ENCODE measurements at places on chromosomes 5 and 9. TPM values are rescaled to one million over a fixed set of nuclear protein-coding genes. Genes with fewer than 3 reads are reported as not detected.

Gene C5orf52
- total RNA-seq = not detected

Gene SELENOP
- 2.6 TPM for total RNA-seq

Gene HMMR
- 0.23 TPM for total RNA-seq

Gene TRIM7
- total RNA-seq = 2.9 TPM

Gene ECSCR
- 12.6 TPM for total RNA-seq

Gene ADAMTS6
- 51.0 TPM for total RNA-seq

Gene ARHGEF39
- total RNA-seq = not detected

Gene LCN15
- not detected for total RNA-seq

Gene PCDHB14
- total RNA-seq = 0.59 TPM

Gene ANKRD31
- total RNA-seq = 0.08 TPM

Gene LCN9
- not detected for total RNA-seq

Gene RALGPS1
- total RNA-seq = 2.6 TPM

Gene GALT
- 25.7 TPM for total RNA-seq

Gene HTR4
- total RNA-seq = 0.08 TPM

Gene DTWD2
- 3.4 TPM for total RNA-seq

Gene GLDC
- 4.2 TPM for total RNA-seq

Gene IL5
- not detected for total RNA-seq

Gene OR1Q1
- total RNA-seq = 0.08 TPM

Gene SLC25A2
- total RNA-seq = 0.23 TPM

Measured in smooth muscle cell of the coronary artery (primary cell).